ENCODE measurements at places on chromosomes 2 and 18.

DNA sequence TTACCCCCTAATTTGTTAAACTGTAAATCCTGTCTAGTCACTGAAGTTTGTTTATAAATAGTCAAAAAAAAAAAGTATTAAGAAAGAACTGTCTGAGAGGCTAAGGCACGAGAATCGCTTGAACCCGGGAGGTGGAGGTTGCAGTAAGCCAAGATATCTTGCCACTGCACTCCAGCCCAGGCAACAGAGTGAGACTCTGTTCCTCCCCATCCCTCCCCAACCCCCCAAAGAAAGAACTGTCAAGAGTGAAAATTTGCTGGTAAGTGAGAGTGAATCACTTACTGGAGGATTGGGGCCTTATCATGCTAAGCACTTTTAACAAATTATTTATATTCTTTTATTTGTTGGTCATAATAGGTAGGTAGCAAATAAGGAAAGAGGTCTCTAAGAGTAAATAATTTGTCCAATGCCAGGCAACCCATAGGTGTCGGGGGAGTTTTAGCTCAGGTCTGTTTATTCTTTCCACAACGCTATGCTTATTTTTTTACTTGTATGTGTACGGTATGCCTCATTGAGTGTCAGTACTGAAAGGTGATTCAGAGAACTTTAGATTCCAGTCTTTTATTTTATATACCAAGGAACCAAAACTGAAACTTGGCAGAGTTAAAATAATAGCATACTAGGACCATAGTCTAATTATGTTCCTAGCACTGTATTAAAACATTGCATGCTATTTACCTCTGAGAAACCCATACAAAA, 2.5 kb downstream of the TAF4B start:
- DNase-seq: no peak

GRCh38 chr18:58848685-58849084, 16.0 kb upstream of the ZNF532 start:
- no peak for DNase-seq

DNA sequence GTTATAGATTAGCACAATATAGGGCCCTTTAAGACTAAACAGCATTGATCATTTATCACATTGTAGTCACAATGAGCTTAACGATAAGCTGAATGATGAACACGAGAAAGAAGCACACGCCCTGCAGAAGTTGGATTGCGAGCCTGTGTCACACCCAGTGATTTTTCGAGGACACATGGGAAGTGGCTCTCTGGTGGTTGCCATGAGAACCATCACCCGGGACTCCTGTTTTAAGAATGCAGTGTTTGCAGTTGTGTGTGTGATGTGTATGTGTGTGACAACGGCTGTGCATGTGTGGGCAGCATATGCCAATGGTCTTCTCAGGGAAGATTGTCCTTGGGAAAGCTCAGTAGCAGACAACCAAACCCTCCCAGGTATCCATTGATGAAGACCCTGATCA, 69.2 kb downstream of the PDCL3 start:
- no peak for DNase-seq

DNA sequence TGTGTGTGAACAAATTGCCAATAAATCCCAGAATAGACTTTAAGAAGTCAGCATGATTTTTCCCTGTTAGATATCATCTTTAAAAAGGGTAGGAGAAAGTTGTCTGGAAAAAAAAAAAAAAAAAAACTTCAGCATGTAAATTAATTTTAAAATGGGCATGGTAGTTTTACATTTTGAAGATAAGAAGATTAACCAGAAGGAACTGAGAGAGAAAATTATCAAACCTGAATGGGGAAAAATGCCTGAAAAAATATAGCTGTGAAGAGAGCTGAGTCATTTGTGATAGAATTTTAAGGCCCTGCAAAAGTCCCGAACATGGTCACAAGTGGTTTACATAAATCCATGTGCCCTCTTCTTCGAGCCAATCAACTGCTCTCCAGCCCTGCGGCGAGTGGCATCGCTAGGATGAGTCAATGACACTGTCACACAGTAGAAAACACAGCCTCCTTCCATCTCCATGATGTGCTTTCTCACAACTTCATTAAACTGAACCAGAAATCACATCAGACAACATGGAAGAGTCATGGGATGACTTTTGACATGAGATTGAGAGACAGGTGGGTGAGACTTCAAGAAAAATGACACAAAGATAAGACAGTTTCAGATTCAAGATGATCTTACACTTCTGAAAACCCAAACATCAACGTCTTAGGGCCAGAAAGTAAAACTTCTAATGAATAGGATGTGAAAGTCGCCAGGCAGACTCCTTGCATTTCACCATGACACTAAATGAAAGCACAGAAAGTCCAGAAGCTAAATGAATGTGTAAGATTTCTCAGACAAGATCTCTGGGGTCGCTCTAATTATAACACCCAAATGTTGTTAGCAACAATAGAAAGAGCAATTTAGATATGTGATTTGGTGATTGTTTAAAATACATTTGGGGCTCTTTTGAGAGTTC, 273.0 kb upstream of the ID2 start:
- DNase-seq: no peak

DNA sequence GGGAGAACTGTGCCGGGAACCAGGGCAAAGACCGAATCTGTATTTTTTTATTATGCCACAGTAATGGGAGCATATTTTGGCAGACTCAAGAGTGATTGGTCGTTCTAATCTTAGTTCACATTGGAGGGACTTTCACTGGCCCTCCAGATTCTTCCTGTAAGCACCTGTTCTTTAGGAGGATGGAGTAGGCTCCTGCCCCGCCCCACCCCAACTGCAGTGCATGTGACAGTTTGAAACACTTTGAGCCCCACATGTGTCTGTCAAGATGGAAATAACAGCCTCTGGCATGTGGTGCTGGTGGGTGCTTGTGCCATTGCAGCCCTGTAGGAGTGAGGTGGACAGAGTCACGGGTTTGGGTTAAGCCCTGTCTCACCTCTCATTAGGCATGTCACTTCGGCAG, 43.3 kb upstream of the TXNDC2 start:
- no peak for DNase-seq

DNA sequence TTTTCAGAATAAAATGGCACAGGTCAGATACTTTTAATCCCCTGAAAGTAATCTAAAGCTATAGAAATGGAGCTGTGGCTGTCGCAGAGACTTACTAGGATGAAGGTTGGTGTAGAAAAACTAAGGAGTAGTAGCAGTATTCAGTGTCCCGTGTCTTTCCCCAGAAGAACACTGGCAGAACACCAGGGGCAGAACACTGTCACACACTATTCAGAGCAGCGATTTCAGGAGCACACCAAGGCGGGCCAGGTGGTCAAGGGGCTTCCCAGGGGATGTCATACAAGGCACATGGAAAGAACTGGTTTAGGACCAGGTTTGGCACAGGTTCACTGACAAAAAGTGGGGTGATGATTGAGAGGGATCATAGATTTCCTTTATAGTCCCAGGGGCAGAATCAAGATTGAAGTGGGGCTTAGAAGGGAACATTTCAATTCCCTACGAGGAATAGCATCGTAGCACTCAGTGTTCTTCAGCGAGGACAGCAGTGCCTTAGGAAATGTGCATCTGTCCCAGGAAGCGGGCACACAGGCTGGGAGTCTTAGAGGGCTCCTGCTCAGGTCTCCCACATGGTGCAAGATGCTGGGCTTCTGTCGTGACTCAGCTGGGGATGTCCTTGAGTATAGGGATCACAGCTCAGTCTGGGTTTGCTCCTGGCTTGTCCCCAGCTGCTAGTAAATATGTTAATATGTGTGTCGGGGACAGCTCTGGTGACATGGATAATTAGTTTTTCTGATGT, 22.6 kb downstream of the BCL2L11 start:
- DNase-seq: no peak

DNA sequence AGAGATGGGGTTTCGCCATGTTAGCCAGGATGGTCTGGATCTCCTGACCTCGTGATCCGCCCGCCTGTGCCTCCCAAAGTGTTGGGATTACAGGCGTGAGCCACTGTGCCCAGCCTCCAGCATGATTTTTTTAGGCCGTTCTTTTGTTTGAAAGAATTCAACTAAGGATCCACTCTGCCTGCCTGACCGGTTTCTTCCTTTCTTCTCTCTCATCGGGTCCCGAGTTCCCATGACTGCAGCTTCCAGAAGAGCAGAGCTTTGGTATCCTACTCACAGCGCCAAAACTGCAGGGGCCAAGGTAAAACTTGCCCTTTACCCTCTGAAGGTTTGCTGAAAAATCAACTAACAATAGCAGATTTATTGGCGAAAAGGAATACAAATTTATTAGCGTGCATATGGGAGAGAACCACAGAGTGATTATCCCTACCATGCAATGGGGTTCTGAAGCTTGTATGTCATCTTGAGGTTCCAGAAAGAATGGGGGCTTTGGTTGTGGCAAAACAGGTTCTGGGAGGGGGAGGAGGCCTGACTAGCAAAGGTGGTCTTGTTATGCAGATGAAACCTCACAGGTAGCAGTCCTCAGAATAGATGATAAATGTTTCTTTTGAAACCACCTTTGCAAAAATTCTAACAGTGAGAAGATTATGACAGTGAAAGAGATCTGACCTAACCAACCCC, 87.0 kb upstream of the MSH6 start:
- DNase-seq: no peak

GRCh38 chr2:62536873-62537547, 31.0 kb upstream of the TMEM17 start:
- no peak for DNase-seq

GRCh38 chr2:170146784-170147183, 31.2 kb upstream of the MYO3B start:
- DNase-seq: peak; percentile 27

DNA sequence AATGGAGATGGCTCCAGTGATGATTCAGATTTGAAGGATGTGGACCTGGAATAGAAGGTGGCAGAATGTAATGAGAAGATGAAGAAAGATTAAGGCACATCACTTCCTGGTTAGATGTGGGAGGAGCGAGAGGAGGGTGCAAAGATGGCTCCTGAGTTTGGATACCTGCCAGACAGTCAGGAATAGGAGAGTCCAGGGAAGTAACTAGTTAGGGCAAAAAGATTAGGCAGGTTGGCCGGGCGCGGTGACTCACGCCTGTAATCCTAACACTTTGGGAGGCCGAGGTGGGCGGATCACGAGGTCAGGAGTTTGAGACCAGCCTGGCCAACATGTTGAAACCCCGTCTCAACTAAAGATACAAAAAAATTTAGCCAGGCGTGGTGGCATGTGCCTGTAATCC, 5.6 kb downstream of the C2orf74 start:
- DNase-seq: no peak

- no peak for DNase-seq
Measured at GRCh38 chr2:167127135-167127534, 238.9 kb downstream of the XIRP2 start.

DNA sequence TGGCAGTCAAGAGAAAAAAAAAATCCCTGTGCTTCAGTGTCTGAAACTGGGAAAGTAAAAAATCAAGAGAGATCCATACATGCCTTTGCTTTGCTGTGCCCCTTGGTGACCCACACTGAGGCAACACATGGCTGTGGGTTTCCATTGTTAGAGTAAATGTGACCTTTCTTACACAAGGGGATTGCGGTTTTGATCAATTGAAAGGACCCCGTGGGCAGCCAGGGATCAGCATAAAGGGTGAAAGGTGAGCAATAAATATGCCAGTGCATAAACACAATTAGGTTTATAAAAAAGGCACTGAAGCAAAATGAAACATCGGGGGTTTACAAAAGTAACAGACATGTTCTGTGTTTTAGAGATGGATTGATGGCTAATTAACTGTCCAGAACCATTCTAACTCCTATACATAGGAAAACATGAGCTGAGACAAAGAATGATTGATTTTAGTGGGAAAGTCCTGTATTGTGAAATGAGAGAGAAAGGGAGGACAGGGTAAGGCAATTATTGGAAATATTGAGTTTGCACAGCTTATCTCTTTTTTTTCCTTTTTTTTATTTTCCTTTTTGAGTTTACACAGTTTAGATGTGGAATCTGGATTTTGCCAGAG, 40.7 kb upstream of the BBS5 start:
- no peak for DNase-seq

- DNase-seq: no peak
Measured at GRCh38 chr2:227479865-227480475, 8.0 kb downstream of the AGFG1 start.

- no peak for DNase-seq
Measured at GRCh38 chr2:121089166-121089510, 195.9 kb downstream of the TFCP2L1 start.
